ENCODE measurements at places on chromosomes 5 and 9.

- no peak for DNase-seq
These were observed 71.4 kb downstream of the LRSAM1 start for GRCh38 chr9:127522727-127523126.

GRCh38 chr5:75037106-75037505 lies 15.3 kb downstream of the GCNT4 start:
- DNase-seq: peak; percentile 73

GRCh38 chr9:135480940-135481310 lies 1.3 kb downstream of the PPP1R26 start:
- no peak for DNase-seq

GRCh38 chr9:95726756-95727155 lies 148.7 kb upstream of the ERCC6L2 start:
- no peak for DNase-seq

DNA sequence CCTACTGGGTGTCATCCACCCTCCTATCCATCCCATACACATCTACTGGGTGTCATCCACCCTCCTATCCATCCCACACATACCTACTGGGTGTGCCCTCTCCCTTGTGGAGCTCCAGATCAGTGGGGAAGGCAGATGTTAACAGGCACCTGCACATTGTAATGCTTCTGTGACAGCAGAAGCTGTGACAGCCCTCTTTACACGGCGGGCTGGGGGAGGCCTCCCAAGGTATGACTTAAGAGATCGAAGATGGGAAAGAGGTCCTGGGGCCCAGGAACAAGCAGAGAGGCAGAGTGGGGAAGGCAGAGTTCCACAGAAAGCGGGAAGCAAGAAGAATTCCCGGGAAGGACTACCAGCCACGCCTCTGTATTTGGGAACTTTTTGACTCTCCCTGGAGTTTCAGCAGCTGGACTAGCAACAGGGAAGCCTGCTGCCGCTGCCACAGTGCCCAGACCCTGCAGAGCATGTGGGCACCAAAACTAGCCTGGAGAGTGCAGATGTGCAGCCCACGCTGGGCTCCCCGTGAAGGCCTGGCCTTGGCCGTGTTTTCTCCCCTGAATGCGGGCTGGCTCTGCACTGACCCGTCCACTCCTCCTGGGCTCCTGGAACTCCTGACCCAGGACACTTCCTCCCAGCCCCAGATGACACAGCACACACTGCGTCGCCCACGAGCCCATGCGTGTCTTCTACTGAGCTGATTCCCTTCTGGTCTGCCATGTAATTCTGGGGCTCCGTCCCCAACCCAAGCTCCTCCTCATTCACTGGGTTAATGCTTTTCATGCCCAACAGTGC lies 9.3 kb downstream of the TOR1A start:
- no peak for DNase-seq

DNA sequence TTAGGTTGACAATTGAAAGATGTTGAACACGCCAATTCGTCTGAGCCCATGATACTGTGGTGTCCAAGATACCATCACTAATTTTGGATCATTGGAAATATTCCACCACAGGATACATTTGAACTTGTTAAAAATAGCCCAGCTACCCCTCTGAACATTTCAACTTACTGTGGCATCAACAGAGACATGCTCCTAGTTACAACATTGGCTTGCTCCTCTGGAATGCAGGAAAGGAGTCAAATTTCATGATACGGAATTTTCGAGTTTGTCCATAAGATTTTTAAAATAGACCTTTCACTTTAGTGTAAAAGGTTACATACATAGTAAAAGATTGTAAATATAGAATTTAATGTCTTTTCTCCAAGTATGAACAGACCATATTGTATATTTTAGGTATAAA lies 12.8 kb downstream of the SEMA5A start:
- DNase-seq: no peak

DNA sequence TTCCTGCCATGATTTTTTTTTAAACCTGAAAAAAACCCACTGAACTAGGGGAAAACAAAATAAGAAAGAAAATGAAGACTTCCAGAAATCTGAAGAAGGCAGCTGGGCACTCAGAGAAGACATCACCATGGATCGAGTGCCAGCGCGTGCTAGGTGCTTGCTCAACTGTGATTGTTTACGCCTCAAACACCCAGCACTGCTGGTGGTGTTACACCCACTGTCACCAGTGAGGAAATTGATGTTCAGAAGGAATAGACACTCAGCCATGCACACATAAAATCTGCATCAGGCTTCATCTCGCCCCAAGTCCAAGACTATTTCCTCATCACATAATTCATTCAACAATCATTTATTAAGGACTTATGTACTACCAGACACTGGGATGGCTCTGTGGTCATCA lies 82.1 kb downstream of the HRH2 start:
- no peak for DNase-seq

DNA sequence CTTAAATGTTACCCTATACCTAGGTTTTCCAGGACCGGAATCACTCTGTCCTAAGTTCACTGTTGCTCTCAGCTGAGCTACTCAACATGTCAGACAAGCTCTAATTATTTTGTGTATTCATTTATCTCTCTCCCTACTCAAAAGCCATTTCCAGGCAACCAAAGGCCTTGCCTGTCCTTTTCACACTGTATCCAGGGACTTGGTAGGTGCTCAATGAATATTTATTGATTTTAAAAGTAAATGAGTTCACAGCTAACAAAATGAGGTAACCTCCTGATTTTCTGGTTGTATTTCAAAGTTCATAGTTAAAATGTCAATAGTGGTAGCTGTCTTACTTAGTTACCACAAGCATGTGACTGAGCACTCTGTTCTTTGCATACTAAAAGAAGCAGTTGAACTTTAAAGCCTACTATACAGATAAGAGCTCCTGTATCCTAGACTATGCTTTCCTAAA lies 522.2 kb downstream of the ACTL7B start:
- DNase-seq: no peak

DNA sequence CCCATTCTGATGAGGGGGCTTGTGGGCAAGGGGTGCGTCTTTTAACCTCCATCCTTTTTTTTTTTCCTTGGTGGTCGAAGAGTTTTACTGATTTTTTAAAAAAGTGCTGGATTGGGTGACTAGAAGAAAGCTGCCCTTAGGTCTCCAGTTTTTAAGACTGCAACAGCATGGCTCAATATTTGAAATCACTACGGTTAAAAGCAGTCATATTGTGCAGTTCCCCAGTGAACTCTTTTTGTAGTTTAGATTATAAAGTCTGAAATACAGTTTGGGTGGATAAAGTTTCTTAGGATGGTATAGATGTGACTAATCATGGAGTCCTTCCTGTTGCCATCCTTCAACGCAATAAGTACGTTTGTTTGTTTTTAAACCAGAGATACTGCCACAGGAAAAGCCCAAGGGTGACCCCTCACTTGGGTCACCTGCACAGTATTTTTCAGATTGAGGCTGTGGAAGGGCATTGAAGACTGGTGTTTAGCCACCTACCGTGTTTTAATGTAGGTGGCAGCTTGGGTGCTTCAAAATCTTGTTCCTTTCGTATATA lies 520 bp upstream of the DHFR start:
- no peak for DNase-seq

Data from endodermal cell (in vitro differentiated cells).